ENCODE measurements at places on chromosomes 5 and 9. TPM values are rescaled to one million over a fixed set of nuclear protein-coding genes. Genes with fewer than 3 reads are reported as not detected.

- no peaks in the 10 kb centered on the region for H3K27me3 ChIP-seq
- H3K4me1 ChIP-seq: peaks cover 50% of the 10 kb centered on the region
- H3K36me3 ChIP-seq: peaks cover 11% of the 10 kb centered on the region
- DNase-seq: peak; percentile 86
These were observed 825 bp upstream of the TOR4A start for GRCh38 chr9:137276473-137277328.

DNA sequence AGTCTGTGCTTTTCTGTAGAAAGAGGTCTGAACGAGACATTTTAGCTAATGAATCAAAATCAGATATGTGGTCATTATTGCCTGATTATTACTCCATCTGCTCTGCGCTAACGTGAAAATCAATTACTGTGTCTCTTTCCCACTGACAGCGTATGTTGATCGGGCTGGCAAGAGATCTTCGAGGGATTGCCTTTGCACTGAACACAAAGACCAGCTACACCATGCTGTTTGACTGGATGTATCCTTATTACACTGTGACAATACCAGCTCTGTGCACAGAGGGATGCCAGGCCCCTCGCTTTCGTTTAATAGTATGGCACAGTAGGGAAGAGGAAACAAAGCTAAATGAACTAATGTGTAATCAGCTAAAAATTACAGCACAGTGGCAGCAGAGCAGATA lies 103.7 kb upstream of the TLX3 start:
- H3K27ac ChIP-seq: no peak overlapping the region
- no peak overlapping the region for H3K4me3 ChIP-seq
- DNase-seq: no peak
- H3K36me3 ChIP-seq: no peaks in the 10 kb centered on the region

DNA sequence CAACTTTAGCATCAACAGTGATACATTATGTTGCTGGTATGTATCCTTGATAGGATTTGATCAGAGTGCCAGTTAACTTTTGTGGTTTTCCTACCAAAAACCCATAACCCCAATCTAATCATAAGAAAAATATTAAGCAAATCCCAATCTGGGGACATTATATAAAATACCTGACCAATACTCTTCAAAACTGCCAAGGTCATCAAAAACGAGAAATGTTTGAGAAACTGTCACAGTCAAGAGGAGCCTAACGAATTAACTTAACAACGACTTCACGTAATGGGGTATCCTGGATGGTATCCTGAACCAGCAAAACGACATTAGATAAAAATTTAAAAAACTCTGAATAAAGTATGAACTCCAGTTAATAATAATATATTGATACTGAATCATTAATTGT lies 51.7 kb upstream of the SRFBP1 start:
- H3K36me3 ChIP-seq: no peaks in the 10 kb centered on the region
- H3K27me3 ChIP-seq: no peaks in the 10 kb centered on the region
- DNase-seq: no peak
- H3K4me3 ChIP-seq: no peak overlapping the region

DNA sequence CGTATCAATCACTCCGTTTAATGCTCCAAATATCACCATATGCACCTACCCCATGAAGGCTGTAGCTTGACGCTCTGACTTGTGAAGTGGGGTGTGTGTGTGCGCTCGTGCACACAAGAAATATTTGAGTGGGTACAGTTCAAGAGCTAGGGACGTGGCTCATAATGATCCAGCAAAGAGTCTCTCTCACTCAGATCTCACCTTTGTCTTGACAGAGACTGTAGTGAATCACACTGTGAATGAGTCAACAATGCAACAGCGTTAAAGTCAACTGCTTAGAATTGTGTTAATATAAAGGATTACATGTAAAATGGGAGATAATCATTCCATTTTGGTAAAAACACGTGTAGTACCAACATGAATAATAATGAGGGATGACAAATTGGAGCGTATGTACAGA lies 119.4 kb downstream of the MED27 start:
- H3K4me1 ChIP-seq: no peaks in the 10 kb centered on the region
- H3K4me3 ChIP-seq: no peak overlapping the region

DNA sequence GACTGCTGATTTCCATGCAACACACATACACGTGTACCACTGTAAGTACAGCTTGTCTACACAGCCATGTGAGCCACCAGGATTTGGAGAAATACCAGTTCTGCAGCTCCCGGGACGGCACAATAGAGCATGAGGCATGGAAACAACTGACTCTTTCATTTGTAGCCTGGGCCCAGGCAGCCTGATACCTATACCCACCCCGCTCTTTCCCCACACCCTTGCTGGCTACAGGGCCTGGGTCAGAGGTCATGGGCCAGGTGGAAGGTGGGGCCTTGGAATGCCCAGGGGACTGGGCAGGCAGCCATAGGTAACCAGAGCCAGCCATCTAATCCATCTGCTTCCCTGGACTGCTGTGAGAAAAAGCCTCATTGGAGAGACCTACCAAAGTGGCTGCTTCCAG lies 39.0 kb upstream of the ZSWIM6 start:
- H3K27me3 ChIP-seq: no peaks in the 10 kb centered on the region
- H3K4me1 ChIP-seq: peaks cover 2% of the 10 kb centered on the region
- no peak for DNase-seq
- H3K4me3 ChIP-seq: no peak overlapping the region

DNA sequence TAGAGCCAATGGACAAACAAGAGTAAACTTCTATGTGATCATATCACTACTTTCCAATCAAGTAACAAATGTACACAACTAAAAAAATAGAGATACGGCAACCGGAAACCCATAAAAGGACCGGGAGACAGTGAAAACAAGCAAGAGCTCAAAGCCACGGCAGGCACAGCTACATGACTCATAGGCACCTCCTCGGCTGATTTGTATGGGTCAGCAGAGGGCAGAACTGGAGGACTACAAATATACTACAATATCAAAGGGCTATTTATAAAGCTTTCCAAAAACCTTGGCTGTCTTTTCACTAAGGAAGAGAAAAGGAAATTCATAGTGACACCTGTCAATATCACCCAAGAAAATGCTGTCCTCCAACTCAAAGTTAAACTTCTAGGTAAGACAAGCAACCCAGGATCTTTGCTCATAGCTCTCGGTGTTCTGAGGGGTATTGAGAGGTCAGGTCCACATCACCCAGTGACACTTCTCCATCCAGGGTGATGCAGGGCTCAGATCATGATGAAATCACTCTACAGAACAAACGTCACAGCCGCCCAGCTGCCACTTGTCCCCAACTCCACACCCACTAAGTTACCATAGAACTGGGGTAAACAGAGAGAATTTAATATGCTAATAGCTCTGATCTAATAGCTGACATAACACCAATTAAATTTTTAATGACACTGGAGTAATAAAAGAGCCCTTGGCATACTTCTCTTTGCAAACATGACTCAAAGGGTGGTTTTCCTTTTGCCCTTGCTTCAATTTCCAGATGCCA lies 41.3 kb downstream of the PFDN1 start:
- no peak for DNase-seq
- H3K36me3 ChIP-seq: no peaks in the 10 kb centered on the region
- no peak overlapping the region for H3K4me3 ChIP-seq
- peak overlapping the region; percentile 57 for H3K27ac ChIP-seq
- no peaks in the 10 kb centered on the region for H3K27me3 ChIP-seq

DNA sequence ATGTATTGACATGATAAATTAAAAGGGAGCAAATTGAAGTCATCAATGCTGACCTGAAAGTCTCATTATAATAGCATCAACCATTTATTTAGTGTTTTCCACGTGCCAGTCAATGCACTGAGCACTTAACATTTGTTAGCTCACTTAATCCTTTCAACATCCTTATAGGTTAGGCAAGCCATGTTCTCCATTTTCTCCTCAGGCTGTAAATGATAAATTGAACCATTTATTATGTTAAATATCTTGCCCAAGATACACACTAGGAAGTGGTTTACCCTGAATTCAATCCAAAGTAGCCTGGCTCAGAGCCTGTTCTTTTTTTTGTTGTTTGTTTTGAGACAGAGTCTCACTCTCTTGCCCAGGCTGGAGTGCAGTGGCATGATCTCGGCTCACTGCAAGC lies 25.0 kb upstream of the SNX2 start:
- H3K27me3 ChIP-seq: no peaks in the 10 kb centered on the region
- H3K4me3 ChIP-seq: no peak overlapping the region
- no peaks in the 10 kb centered on the region for H3K36me3 ChIP-seq
- H3K4me1 ChIP-seq: no peaks in the 10 kb centered on the region

- no peaks in the 10 kb centered on the region for H3K4me1 ChIP-seq
- no peak overlapping the region for H3K27ac ChIP-seq
- DNase-seq: no peak
- H3K4me3 ChIP-seq: no peak overlapping the region
- H3K36me3 ChIP-seq: no peaks in the 10 kb centered on the region
These were observed 128.9 kb upstream of the TARS1 start for GRCh38 chr5:33311893-33312292.

GRCh38 chr5:37071901-37072581 lies 177.1 kb downstream of the CPLANE1 start:
- H3K27ac ChIP-seq: no peak overlapping the region
- no peak for DNase-seq
- H3K4me3 ChIP-seq: no peak overlapping the region
- H3K36me3 ChIP-seq: no peaks in the 10 kb centered on the region
- no peaks in the 10 kb centered on the region for H3K4me1 ChIP-seq

DNA sequence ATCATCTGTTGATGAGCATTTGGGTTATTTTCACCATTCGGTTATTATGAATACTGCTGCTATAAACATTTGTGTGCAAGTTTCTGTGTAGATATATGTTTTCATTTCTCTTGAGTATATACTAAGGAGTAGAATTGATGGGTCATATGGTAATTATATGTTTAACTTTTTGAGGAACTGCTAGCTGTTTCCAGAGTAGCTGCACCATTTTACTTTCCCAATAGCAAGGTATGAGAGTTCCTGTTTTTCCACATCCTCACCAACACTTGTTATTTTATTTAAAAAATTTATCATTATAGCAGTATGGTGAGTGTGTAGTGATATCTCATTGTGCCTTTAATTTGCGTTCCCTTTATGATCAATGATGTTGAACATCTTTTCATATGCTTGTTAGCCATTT lies 29.2 kb downstream of the CD14 start:
- no peaks in the 10 kb centered on the region for H3K27me3 ChIP-seq
- no peaks in the 10 kb centered on the region for H3K36me3 ChIP-seq
- H3K4me3 ChIP-seq: no peak overlapping the region
- no peak for DNase-seq

GRCh38 chr5:95909738-95910137 lies 51.9 kb downstream of the ELL2 start:
- no peak overlapping the region for H3K4me3 ChIP-seq
- H3K27ac ChIP-seq: no peak overlapping the region
- peaks cover 15% of the 10 kb centered on the region for H3K4me1 ChIP-seq
- no peaks in the 10 kb centered on the region for H3K27me3 ChIP-seq

DNA sequence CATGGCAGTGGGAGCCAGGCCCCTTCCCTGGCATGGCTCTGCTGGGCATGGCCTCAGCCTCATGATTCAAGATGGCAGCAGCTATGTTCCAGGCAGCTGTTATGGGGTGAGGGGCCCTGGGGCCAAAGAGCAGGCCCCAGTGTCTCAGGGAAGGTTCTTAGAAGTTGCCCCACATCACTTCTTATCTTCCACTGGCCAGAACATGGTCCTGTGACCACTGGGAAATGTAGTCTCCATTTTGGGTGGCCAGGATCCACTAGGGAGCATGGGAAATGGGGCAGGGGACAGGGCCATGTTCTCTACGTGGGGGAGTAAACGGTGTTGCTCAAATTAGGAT lies 18.3 kb downstream of the SUSD3 start:
- no peaks in the 10 kb centered on the region for H3K36me3 ChIP-seq
- H3K4me1 ChIP-seq: peaks cover 13% of the 10 kb centered on the region
- DNase-seq: no peak

GRCh38 chr5:66281294-66281693 lies 137.2 kb downstream of the SREK1 start:
- no peak overlapping the region for H3K4me3 ChIP-seq
- no peaks in the 10 kb centered on the region for H3K36me3 ChIP-seq
- no peak overlapping the region for H3K27ac ChIP-seq
- H3K4me1 ChIP-seq: no peaks in the 10 kb centered on the region

DNA sequence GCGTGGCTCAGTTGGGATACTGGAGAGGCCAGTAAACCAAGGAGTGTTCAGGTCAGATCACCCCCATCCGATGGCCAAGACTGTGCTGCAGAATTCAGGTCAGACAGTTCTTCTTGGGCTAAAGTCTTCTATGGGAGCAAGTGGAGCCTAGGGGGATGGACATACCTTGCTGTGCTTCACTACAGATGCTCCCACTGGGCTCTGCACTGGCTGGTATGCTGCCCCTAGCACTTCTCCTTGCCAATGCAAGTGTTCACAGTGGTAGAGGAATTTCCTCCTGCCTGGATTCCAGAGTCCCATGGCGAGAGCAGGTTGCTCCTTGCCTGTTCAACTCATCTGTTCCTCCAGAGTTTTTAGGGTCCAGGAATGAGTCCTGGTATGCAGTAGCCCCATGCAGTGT lies 134.2 kb upstream of the EDIL3 start:
- no peaks in the 10 kb centered on the region for H3K36me3 ChIP-seq
- no peak overlapping the region for H3K27ac ChIP-seq
- H3K4me3 ChIP-seq: no peak overlapping the region
- no peaks in the 10 kb centered on the region for H3K27me3 ChIP-seq
- DNase-seq: no peak

- H3K27me3 ChIP-seq: no peaks in the 10 kb centered on the region
- no peak overlapping the region for H3K4me3 ChIP-seq
These were observed 179.2 kb downstream of the HSPA4 start for GRCh38 chr5:133230823-133231578.

DNA sequence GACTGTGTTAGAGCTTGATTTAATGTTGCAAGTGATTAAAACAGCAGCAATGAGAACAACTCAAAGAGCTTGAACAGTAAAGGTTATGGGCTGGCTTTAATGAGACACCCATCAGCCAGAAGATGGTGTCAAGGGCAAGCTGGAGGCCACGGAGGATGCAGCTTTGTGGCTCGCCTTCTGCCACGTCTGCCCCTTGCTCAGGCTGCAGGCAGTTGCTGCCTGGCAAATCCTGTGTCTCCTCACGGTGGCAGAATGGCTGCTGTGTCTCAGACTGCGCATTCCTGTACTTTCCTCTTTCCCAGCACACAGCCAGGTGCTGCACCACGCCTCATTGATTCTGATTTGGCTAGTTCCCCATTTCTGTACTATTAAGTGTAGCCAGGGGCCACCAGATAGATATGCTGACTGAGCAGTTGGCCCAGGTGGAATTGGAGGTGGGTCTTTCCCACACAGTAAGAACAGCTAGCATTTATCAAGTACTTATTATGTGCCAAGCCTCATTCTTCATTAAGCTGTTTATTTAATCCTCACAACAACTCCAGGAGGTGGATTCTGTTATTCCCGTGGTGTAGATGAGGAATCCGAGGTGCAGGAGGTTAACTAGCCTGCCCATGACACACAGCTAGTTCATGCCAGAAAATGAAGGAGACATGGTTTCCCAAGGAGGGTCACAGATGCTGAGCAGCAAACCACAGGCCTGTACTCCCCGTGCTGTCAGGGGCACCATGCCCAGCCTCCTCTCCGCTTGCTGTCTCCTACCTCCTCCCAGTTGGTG lies 3.5 kb downstream of the NXNL2 start:
- no peaks in the 10 kb centered on the region for H3K27me3 ChIP-seq
- H3K4me1 ChIP-seq: peaks cover 36% of the 10 kb centered on the region
- no peak for DNase-seq
- H3K27ac ChIP-seq: peak overlapping the region; percentile 91
- H3K4me3 ChIP-seq: no peak overlapping the region

GRCh38 chr9:35646153-35646532 lies 4.6 kb downstream of the SIT1 start:
- no peak for DNase-seq
- H3K36me3 ChIP-seq: no peaks in the 10 kb centered on the region
- no peaks in the 10 kb centered on the region for H3K27me3 ChIP-seq
- H3K27ac ChIP-seq: peak overlapping the region; percentile 93

ADRA1B gene
- 0.74 TPM for total RNA-seq

NMUR2 gene
- total RNA-seq: not detected

SFXN1 gene
- 88.6 TPM for total RNA-seq

BAAT gene
- total RNA-seq: not detected

NPR2 gene
- total RNA-seq: 17.2 TPM

RAPGEF1 gene
- total RNA-seq: 57.9 TPM

NEURL1B gene
- total RNA-seq: 30.9 TPM

ECM2 gene
- 10.8 TPM for total RNA-seq

PCDHGA11 gene
- 6.6 TPM for total RNA-seq

All from vagina (tissue), 2 donors.